ENCODE measurements at places on chromosomes 2 and 18.

- DNase-seq = no peak
Observed at GRCh38 chr2:96413323-96413722, 77.8 kb downstream of the NCAPH start.

DNA sequence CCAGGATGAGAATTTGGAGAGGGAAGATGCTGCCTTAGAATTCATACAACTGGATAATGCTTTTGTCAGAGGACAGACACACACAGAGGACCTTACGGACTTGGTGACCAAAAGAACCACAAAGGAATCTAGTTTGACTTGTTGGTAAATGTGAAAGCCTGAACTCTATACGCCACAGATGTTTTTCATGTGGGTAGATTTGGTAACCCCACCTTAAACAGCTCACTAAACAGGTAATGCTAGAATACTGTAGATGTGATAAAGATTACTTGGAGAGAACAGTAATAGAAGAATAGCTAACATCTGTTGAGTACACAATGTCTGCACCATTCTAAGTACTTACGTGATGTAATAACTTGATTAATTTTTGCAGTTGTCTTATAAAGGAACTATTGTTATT, 24.1 kb downstream of the ANXA4 start:
- no peak for DNase-seq

DNA sequence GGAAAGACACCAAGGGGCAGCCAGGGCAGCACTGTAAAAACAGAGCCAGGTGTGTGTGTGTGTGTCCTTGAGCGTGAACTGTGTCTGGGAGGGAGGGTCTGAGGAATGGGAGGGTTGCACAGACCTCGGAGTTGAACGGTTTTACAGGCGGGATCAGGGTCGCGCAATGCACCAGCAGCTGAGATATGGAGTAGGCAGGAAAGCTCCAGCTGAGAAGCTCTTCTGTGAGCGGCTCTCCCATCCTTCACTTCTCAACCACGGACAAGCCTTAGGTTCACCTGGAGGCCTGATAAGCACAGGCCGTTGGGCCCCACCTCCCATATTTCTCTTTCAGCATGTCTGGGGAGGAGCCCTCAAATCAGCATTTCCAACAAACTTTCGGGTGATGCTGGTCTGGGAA, 12.1 kb downstream of the SERTAD2 start:
- DNase-seq = no peak

DNA sequence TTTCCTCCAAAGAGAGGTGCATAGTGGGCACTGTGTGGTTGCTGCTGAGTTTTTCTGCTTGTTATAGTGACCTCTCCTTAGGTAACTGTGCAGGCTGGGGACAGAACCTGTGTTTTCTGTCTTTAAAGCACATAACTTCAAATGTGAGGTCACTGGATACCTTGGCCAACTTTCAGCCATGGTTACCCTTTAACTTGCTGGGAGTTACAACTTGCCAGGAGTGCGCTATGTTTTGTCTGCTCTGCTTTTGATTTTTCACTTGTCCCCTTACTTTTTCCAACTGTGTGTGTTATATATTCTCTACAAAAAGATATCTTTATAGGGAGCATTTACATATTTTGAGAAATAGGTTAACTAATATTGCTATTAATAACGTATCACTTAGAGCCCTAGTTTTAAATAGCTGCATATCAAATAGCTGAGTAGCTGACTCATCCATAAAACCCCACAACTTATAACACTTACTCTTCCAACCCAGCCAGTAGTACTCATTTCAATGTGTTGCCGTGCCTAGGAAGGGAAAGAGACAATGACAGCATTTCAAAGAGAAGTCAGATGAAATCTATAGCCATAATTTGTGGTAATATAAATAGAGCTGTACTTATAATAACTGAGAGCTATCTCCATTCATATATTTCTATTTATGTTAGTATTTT, 51.6 kb downstream of the DPP4 start:
- DNase-seq = no peak

GRCh38 chr18:10759241-10759640, 233.4 kb downstream of the NAPG start:
- no peak for DNase-seq

- DNase-seq = no peak
Observed at GRCh38 chr18:45548614-45549013, 66.7 kb upstream of the SLC14A2 start.

DNA sequence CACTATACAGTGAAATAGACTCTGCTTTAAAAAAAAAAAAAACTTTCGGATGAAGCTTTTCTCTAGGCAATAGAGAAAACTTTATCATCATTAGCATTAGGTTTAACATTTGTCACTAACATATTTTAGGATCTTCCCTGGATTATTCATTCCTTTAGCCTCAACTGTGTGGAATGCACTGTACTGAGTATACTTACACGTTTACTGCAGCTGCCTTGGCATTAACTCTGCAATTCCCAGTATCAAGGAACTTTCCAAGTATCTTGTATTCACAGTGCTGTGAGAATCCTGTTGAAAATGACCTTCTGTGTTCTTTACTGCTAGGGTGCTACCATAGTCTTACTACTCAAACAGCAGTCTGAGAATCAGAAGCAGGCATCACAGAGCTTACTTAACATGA, 328.2 kb upstream of the COL3A1 start:
- no peak for DNase-seq

- no peak for DNase-seq
Observed at GRCh38 chr2:170845343-170845742, 28.7 kb downstream of the GAD1 start.

DNA sequence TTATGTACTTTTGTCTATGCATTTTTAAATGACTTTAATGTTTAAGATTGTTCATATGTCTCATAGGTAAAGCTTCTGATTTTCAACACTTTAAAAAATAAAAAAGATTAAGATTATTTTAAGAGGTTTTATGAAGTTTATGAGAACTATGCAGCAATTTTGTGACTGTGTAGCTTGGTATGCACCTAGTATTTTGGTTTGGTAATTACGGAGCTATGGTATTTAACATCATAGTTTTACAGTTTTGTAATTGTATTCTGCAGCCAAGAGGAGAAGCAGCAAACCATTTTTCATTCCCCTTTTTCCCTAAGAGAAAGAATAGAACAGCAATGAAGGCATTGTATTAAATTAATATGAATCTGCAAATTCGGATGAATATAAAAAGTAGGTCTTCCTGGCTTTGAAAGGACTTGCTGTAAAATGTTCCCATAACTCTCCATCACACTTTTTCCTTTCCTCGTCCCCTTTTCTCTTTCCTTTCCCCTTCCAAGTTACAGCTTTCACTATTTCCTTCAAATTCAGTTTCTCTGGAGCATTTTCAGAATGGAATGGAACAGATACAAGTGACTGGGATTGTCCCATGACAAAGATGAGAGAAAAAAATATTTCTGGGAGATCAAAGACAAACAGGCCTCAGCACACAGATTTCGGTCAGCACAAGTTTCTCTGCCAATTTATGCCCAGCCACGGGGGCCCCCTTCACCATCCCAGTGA, 26.1 kb upstream of the PIEZO2 start:
- no peak for DNase-seq

DNA sequence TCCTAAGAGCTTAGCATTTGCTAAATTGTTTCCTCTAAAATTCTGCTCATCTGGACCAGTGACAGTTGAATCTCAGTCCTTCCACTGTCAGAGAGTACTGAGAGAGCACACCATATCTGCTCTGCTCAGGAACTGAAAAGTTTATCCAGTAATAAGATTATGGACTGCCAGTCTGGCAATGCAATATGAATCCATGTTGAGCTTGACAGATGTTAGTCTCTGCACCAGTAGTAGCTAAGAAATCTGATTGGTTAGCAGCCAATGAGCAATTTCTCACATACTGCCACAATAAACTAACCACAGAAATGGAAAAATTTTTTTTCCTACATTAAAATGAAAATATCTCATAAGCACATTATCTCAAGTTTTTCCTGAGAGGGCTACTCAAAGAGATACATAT, 2.3 kb downstream of the PRKD3 start:
- no peak for DNase-seq

DNA sequence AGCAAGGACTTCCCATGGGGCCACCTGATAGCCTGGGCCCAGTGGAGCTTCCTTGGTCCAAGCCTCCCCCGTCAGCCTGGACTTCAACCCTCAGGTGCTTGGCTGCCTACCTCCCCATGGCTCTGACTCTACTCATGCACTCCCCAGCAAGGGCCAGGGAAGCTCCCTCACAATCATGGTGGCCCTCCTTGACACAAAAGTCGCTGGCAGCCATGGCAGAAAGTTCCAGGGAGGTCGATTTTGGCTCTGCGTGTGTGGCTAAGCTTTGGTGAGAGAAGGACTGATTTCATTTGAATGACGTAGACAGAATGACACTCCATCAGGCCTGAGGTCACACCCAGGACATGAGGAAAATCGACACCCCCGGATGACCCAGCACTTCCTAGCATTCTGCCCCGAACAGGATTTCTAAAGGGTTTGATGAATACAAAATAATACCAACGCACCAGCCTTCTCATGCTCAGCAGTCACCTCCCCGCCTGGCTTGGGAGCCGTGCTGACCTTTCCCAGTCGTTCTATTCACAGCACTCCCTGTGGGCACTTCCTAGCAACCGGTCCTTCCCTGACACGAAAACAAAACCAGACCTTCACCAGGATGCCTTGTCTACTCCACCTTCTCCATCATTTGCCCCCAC, 52.7 kb downstream of the LBH start:
- DNase-seq = no peak

GRCh38 chr18:68660354-68661183, 54.3 kb downstream of the TMX3 start:
- no peak for DNase-seq

Measured in stimulated activated CD8-positive, alpha-beta memory T cell treated with anti-CD3 and anti-CD28 coated beads, Interleukin-15, amount 100 ng/mL, for 24 hours (primary cell).